Stimulated activated CD4-positive, alpha-beta T cell treated with anti-CD3 and anti-CD28 coated beads, TNF-alpha, amount 100 ng/mL, for 48 hours (primary cell): ENCODE measurements at places on chromosomes 4 and X.

- no peak for DNase-seq
Observed at GRCh38 chr4:143338313-143338712, 1.6 kb downstream of the GAB1 start.

DNA sequence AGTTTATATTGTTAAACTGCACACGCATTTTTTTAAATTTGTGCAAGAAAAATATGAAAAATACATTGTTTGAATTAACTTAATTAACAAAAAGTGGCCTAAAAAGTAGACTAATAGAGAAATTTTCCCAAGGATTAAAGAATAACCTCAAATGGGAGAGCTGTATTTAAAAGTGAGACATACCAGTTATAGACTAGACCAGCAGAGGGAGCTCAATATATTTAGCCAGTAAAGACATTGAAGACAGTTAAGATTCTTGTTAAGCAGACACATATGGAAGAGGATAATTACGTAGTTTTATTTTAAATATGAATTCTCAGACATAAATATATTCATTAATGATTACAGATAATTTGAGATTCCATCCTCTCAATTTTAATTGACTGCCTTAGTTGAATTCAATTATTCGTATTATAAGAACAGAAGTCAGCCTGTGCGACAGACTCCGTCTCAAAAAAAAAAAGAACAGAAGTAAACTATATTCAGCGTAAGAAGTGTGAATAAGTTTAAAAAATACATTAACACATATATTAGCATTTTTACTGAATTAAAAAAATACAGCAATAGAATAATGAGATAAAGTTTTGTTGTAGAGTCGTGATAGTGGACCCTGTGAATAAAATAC lies 64.8 kb downstream of the GLRA3 start:
- DNase-seq = no peak

- DNase-seq = no peak
Observed at GRCh38 chr4:128940971-128941370, 131.5 kb downstream of the JADE1 start.

DNA sequence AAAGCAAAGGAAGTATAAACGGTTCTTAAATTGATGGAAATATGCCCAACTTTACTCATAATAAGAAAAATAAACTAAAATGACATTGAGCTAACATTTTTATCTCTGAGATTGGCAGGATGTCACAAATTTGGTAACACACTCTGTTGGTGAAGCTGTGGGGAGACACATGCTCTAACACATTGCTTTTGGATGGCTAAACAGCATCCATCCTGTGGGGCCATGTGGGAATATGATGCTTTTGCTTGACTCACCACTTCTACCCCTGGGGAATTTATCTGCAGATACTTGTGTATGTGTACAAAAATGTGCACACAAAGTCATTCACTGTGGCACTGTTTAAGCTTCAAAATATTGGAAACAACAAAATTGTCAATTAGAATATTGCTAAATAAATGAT lies 100.2 kb downstream of the ANAPC4 start:
- DNase-seq = no peak

- DNase-seq = no peak
Observed at GRCh38 chr4:158778156-158778711, 9.4 kb downstream of the FNIP2 start.

GRCh38 chr4:2798399-2799223 lies 5.7 kb downstream of the SH3BP2 start:
- no peak for DNase-seq

GRCh38 chr4:184356366-184356765 lies 118.0 kb downstream of the IRF2 start:
- DNase-seq = no peak

- DNase-seq = no peak
Observed at GRCh38 chr4:94455081-94455480, 3.3 kb downstream of the PDLIM5 start.

GRCh38 chrX:44747969-44748368 lies 95.9 kb upstream of the DUSP21 start:
- no peak for DNase-seq

GRCh38 chrX:134020910-134021309 lies 35.5 kb upstream of the GPC3 start:
- no peak for DNase-seq

DNA sequence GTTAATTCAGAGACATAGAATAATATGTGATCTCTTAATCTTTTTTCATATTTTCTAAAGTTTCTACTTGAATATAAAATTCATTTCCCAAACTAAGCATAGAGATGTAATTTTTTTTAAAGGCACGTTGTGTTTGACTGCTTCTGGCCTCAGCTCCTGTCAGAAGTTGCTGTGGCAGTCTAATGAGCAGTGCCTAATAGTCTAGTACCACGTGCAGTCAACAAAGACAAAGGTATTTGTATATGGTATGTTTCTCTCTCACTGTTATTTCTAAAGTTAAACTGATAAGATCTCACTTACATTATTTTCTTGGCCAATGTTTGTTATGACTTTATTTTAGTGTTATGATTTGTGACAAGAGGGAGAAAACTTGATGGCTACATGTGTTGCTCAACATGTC lies 48.6 kb upstream of the MCUB start:
- DNase-seq = no peak

- DNase-seq = no peak
Observed at GRCh38 chr4:57093845-57094831, 16.0 kb downstream of the IGFBP7 start.

- DNase-seq = no peak
Observed at GRCh38 chr4:12319765-12320164, 891.1 kb upstream of the HS3ST1 start.

DNA sequence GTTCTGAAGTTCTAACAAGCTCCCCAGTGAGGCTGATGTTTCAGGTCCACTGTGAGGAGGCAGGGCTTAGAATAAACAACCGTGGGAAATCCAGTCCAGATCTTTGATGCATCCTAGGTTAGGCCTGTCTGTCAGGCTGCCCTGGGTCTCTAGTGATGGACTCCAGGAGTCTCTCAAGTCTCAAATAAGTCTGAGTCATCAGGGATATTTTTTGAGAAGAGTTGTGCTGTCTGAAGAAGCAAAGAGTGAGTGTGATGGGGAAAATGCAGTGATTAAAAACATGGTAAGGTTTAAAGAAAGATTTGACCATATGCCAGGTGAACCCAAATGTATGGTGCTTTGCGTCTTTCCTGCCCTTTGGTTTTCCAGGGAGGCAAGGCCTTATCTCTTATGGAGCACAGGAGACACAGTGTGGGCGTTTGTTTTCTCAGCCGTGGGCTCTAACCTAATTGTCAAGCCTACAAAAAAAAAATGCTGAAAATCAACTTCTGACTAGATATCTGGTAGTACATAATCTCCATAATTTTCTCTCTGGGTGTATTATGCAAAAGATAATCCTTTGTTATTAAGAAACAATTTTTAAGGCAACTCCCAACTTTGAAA lies 100.7 kb downstream of the PTTG2 start:
- DNase-seq = no peak

- no peak for DNase-seq
Observed at GRCh38 chrX:74521961-74522751, 92.3 kb downstream of the RLIM start.

GRCh38 chr4:15774020-15774420 lies 4.1 kb upstream of the CD38 start:
- DNase-seq = no peak

GRCh38 chr4:2241003-2241402 lies 918 bp downstream of the HAUS3 start:
- DNase-seq = no peak

GRCh38 chr4:108893468-108893867 lies 130.6 kb upstream of the ETNPPL start:
- no peak for DNase-seq

DNA sequence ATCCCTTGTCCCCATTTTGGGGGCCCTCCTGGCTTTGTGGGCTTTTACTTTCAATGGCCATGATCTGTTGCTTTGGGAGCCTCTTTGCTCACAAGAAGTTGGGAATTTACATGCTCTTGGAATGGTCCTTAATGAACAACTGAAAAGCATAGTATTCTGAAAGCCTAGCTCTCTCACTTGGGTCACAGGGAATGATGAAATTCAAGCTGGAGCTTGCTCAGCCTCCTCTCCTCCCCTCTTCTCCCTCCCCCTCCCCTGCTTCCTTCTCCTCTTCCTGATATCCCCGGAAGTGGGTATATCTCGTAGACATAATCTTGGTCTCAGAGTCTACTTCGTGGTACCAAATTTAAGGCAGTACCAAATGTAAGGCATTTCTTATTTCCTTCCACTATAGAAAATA lies 400.6 kb upstream of the NR3C2 start:
- DNase-seq = no peak

- DNase-seq = no peak
Observed at GRCh38 chr4:3680656-3681055, 85.5 kb upstream of the ADRA2C start.

DNA sequence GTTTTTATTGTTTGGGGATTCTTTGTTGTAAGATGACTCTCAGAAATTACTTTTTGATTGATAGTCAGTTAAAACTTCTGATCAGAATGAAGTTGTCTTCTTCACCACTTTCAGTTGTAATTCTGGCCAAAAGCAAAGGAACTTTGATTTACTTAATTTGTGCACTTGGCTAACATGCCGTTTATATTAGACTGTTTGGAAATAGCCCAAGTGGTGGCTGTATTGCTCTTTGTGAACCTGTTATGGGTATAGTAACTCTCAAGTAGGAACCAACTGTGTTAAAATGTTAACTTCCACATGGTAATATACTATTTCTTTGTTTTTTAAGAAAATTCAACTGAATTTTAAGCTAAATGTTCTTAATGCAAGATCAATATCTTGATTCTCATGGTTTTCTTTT lies 581.9 kb downstream of the GRID2 start:
- no peak for DNase-seq

DNA sequence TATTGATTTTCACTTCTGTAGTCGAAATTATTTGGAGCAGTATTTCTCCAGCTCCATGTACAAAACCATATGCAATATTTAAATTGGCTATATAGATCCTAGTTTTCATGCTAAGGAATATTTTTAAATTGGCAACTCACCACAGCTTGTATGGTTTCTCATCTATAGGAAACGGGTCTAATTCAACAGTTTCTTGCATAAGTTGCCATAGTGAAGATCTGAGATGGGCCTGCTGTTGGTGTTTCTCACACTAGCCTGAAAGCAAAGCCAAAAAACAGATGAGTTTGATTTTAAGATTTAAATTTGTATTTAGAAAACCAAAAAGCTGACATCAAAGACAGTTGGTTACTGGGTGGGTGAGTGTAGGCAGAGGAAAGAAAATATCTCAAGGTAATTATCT lies 5.5 kb downstream of the MAPK10 start:
- DNase-seq = no peak

DNA sequence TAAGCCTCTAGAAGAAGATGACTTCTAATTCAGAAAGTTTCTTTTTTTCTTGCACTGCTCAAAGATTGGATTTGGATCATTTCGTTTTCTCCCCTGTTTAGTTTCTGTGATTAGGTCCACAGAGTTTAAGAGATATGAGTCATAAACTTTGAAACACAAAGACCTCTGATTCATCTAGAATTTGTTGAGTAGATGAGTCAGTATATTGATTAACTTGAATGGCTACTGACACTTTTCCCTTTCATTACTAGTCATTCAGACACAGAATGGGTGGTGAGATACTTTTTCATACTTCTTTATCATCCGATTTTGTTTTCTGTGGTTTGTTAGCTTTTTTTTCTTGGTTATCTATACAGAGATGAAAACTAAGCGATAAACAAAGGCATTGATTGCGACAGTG lies 34.1 kb upstream of the AFF2 start:
- DNase-seq = no peak

DNA sequence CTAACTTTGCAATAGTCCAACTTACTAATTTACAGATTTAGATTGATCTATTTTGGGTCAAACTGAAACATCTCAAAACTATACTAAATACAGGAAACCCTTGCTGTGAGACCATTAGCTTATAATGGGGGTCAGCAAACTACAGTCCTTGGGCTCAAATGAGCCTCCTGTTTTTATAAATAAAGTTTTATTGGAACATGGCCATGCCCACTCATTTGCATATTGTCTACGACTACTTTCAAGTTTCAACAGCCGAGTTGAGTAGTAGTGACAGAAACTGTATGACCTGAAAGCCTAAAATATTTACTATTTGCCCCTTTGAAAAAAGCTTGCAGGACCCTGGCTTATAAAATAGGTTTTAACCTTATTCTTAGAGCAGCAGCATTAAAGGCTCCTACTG lies 92.4 kb downstream of the C4orf51 start:
- no peak for DNase-seq
